GM03348 (cell line): ENCODE measurements at places on chromosomes 6 and 20.
A peak's percentile ranks its signal among the peaks of the same experiment; 100 is the strongest.

- no peak for DNase-seq
Observed at GRCh38 chr6:24778121-24778520, 3.4 kb downstream of the GMNN start.

DNA sequence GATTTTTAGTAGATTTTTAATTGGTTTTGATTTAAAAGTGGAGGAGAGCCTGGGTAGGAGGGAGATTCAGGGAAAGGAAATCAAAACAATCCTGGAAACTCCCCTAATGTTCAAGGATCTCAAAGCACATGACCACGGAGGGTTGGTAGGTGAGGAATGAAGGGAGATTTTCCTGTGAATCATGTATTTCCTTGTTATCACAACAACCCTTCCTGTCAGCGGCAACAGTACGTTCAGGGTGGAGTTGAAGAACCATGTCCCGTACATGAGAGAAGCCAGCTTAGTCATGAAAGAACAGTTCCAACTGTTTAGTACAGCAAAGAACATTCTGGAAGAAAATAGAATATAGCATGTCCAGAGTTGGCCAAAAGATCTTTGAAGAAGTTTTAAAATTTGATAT is 79.4 kb upstream of the SCAF8 start:
- peak; percentile 50 for DNase-seq

- no peak for DNase-seq
Observed at GRCh38 chr6:56280126-56280525, 32.7 kb upstream of the COL21A1 start.

- peak; percentile 81 for DNase-seq
Observed at GRCh38 chr20:43752561-43753301, 25.9 kb upstream of the GTSF1L start.

GRCh38 chr6:96304997-96305396 is 216.6 kb upstream of the UFL1 start:
- DNase-seq, result no peak

DNA sequence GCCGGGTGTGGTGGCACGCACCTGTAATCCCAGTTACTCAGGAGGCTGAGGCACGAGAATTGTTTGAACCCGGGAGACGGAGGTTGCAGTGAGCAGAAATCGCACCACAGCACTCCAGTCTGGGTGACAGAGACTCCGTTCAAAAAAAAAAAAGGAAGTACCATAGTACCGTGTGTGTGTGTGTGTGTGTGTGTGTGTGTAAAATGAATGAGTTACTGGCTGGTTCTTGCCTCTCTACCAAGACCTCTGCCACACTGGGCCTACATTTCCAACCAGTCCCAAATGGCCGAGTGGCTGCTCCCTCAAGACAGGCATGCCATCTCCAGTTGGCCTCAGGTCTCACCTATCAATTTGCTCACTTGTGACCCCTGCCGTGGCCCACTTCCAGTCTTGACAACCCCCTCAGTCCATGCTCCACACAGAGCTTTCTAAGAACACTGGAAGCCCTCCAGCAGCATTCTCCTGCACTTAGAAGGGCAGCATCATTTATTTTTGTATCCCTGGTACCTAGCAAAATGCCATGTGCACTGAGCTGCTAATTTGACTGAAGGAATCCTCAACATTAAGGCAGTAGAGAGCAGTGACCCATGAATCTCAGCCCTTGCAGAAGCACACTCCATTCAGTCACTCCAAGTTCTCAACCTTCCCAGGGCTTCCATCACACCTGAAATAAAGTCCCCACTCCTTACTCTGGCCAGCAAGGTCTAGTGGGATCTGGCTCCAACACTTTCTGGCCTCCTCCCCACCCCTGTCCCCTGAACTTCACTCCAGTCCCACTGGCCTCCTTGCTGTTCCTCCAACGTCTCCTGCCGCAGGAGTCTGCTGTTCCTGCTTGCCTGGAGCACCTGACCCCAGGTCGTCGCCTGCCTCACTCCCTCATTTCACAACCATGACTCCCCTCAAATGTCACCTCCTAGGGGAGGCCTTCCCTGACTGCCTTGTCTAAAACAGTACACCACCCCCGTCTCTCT is 29.9 kb downstream of the COX4I2 start:
- DNase-seq, result no peak

- peak; percentile 72 for DNase-seq
Observed at GRCh38 chr6:27839626-27840475, 72.3 kb downstream of the OR2B2 start.

DNA sequence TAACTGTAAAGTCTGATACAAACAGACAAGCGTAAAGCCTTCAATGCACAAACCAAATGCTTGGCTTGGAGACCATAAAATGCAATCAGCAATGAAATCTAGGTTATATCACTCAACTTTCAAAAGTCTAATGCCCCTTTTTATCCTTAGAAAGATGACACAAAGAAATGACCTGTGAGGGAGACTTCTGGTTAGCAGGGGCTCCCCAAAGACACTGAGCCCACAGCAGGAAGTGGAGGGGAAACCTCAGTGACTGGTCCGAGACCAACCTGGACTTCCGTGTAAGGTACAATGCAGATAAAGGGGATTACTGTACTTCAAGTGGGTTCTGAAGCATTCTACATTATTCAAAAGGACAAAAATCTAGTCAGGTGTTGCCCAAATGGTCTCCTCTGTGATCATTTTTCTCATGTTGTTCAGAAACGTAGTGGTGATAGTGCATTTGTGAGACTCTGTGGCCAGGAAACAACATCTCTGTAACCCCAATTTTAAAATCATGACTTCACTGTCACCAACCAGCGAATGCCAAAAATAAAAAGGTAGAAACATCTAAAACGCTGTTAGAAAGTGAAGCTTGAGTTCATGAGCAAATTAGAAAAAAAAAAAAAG is 88.2 kb downstream of the HIVEP2 start:
- no peak for DNase-seq

- DNase-seq, result no peak
Observed at GRCh38 chr20:25361287-25361683, 29.4 kb downstream of the ABHD12 start.

- no peak for DNase-seq
Observed at GRCh38 chr20:46304361-46304760, 3.9 kb downstream of the CDH22 start.

- no peak for DNase-seq
Observed at GRCh38 chr20:9916761-9917160, 77.9 kb upstream of the PAK5 start.

- DNase-seq, result no peak
Observed at GRCh38 chr6:143329323-143329722, 121.2 kb downstream of the ADAT2 start.

GRCh38 chr6:68673255-68673654 is 38.2 kb downstream of the ADGRB3 start:
- DNase-seq, result no peak

GRCh38 chr6:170516783-170517616 is 36.1 kb downstream of the PSMB1 start:
- DNase-seq, result peak; percentile 68

DNA sequence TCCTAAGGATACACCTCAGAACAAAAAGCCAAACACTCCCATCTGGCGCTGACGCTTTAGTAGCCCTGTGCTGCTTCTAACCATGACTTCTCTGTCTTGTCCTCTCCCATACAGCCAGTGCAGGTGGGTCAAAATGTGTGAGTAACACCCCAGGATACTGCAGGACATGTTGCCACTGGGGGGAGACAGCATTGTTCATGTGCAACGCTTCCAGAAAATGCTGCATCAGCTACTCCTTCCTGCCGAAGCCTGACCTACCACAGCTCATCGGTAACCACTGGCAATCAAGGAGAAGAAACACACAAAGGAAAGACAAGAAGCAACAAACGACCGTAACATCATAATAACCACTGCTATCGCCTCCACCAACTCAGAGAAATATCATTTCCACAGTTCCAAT is 1.4 kb downstream of the DEFB132 start:
- DNase-seq, result peak; percentile 34

DNA sequence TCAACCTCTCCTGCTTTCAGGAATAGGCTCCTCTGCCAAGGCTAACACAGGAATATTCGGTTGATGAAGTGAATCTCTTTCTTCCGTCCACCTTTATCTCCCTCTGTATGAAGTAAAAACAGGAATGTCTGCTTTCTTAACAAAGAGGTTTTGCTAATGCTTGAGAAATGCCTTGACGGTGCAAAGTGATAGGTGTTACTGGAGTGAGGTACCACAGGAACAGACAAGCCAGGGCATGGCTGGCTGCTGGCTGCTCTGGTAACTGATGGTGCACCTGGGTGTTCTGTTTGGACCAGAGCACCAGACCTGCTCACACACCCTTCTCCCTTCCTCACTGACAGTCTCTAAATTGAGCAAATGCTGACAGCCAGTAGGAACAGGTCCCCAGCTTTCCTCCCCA is 174.0 kb upstream of the FBXL4 start:
- no peak for DNase-seq

DNA sequence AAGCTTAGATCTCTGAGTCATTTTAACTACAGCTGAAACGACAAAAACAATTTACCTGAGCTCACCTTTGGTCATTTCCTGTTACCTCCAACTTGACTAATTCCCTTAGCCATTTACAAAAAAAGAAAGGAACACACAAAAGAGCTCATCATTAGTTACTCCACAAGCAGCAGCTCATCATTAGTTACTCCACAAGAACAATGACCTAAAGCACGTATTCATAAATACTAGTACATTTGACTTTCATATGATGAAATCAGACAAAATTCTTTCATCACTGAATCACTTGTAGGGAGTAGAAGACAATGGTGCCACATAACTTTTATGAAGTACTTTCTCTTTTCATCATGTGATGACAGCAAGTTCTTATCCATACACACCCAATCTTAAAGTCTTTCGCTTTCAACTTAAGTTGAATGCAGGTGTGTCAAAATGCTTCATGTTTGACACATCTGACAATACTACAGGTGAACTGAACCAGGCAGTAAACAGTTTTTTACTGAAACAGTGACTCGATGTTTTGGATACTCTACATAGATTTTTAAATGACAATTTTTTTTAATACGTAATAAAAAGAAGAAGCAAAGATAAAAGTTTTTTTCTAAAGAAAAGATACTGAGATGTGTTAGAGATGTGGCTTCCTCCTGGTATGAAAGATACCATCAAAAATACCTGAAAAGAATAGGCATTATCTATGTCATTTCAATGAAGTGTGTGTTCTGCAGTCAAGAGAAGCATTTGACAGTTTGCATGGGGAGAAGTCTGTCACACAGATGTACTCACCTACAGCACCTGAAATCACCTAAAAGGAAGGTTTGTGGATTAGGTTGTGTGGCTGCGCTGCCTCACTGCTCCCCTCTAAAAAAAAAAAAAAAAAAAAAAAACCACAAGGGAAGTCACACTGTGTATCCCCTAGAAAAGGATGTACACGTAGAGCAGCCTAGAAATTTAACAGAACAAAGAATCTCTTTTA is 109.1 kb downstream of the PRDM1 start:
- DNase-seq, result no peak

GRCh38 chr6:79814940-79815339 is 132.4 kb downstream of the ELOVL4 start:
- no peak for DNase-seq

- DNase-seq, result no peak
Observed at GRCh38 chr6:128822271-128822670, 60.7 kb upstream of the LAMA2 start.

DNA sequence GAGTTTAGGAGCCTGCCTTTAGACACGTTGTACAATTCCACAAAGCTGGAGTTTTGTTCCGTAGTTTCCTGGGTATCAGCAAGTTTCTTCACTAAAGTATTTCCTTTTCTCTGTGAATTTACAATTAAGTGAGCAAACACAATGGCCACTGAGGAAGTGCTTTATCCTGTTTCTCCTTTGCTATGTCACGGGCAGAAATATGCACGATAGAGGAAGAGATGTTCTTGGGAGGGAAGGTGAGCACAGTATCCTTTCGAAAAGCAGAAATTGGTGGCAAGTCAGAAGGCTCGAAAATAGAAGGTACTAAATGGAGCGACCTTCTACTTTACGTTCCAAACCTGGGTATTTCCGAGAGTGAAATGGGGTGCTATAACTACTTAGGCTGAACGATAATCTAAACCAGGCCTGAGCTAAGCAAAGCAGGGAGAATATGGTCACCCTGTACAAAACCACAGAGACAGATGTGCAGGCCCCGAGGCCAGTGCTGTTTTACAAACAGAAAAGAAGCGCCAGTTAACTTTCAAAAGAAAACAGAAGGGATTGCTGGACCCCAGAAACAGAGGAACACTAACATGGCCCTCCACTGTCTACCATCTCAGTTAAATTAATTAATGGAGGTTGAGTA is 259.6 kb downstream of the TBC1D7 start:
- DNase-seq, result no peak

DNA sequence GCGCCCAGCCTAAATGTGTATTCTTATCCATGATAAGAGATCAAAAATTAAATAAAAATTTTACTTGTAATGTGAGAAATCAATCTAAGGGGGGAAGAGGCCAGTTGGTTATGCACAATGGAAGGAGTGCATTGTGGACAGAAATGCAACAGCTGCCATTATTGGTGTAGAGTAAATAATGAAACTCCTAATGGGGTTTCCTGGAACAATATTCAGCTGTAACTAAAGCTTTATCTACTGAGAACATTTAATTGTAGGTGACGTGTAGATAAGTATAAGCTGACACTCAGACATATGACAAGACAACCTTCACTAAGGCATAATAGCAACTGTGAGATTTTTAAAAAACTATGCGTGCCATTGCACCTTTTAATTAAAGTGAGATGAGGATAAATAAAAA is 71.4 kb downstream of the CEP57L1 start:
- no peak for DNase-seq

- DNase-seq, result peak; percentile 4
Observed at GRCh38 chr6:166907871-166908806, 48.2 kb downstream of the RNASET2 start.

- DNase-seq, result no peak
Observed at GRCh38 chr6:47203266-47203937, 106.3 kb downstream of the TNFRSF21 start.

GRCh38 chr20:48787861-48788375 is 39.9 kb downstream of the PREX1 start:
- peak; percentile 80 for DNase-seq

GRCh38 chr6:386688-387266 is 4.8 kb upstream of the IRF4 start:
- no peak for DNase-seq

- DNase-seq, result no peak
Observed at GRCh38 chr6:141551318-141551717, 581.4 kb upstream of the GJE1 start.

GRCh38 chr6:64786736-64787135 is 920.3 kb downstream of the EYS start:
- no peak for DNase-seq

GRCh38 chr6:167347226-167347625 is 22.3 kb downstream of the TTLL2 start:
- no peak for DNase-seq

DNA sequence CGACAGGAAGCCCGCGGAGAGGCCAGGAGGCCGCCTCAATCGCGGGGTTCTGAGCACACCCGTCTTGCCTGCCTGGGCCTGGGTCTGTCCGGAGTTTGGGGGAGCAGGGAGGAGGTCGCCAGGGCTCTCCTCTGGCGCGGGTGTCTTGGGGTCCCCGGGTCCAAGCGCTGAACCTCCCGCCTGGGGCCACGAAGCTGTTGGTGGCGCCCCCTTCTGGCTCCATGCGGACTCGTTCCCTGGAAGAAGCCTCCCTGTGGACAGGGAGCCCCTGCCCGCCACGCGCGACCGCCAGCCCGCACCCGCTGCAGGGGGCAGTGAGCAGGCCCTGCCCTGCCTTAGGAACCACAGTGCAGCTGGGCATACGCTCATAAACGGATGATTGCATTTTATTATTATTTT is 44.7 kb downstream of the MCUR1 start:
- no peak for DNase-seq

GRCh38 chr20:5829241-5829809 is 79.1 kb downstream of the SHLD1 start:
- no peak for DNase-seq
